RPMI8226 (cell line): ENCODE measurements at places on chromosomes 11 and 22.

DNA sequence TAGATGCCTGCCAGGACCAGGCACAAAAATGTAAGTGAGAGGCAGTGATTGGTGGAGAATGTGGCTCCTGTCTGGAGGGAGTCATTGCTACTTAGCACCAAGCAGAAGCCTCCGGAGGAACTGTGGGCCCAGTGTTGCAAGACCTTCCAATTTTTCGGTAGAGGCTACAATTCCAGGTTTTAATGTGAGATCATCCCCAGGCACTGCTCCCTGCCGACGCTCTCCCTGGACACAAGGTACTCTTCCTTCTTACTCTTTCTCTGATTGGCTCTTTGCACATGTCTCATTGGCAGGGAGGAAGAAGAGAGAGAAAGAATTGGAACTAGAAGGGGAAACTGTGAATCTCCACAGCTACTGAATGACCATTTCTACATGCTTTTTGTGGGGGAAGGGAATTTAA is 53.7 kb upstream of the EP300 start:
- no peak for DNase-seq

DNA sequence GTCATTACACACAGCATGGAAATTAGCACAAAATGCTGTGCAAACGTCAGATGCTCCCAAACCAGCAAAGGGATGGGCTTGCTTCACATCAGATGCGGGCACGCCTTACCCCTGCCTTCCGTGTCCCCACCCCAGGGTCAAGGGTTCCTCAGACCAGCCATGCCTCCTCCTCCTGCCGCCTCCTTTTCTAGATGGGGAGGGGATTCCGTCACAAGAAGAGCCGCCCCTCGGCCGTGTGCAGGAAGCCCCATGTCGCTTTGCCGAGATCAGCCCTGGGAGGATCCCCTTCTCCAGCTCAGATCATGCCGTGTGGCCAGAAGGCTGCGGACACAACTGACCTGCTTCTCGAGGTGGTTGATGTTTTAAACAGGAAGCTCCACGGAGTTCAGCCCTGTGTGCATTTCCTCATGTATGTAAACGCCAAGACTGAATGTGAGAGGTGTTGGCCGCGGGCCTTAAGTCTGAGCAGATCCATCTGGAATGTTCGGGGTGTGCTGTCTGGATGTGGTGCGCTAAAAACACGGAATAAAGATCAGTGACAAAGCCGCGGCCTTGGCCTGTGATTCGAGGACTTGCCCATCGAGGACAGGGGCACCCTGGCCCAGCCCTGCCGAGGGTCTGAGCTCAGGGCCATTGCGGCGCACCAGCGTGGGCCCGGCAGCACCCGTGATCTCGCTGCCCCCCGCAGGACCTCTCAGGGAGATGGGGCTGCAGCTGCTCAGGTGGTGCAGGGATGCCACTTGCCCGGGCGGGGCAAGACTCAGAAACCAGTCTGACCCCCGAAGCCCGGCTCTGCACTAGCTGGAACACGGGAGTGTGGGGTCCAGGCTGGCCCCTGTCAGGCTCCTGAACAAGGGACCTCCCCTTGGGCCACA is 412.9 kb downstream of the TBC1D22A start:
- DNase-seq: no peak

DNA sequence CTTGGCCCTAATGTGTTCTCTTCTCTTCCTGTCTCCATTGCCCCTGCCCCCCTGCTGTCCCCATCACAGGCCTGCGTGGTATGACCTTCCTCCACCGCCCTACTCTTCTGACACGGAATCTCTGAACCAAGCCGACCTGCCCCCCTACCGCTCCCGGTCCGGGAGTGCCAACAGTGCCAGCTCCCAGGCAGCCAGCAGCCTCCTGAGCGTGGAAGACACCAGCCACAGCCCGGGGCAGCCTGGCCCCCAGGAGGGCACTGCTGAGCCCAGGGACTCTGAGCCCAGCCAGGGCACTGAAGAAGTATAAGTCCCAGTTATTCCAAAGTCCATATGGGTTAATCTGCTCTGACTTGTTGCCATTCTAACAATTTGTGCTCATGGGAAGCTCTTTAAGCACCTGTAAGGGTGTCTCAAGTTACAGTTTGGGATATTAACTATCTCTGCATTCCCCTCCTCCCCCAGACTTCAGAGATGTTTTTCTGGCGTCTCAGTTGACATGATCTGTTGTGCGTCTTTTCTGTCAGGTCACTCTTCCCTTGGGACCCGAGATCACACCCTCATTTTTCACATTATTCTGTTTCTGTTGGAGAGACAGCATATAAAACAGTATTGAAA is 60.0 kb downstream of the COMMD9 start:
- DNase-seq: no peak

GRCh38 chr11:91926965-91927364 is 297.7 kb upstream of the FAT3 start:
- no peak for DNase-seq

DNA sequence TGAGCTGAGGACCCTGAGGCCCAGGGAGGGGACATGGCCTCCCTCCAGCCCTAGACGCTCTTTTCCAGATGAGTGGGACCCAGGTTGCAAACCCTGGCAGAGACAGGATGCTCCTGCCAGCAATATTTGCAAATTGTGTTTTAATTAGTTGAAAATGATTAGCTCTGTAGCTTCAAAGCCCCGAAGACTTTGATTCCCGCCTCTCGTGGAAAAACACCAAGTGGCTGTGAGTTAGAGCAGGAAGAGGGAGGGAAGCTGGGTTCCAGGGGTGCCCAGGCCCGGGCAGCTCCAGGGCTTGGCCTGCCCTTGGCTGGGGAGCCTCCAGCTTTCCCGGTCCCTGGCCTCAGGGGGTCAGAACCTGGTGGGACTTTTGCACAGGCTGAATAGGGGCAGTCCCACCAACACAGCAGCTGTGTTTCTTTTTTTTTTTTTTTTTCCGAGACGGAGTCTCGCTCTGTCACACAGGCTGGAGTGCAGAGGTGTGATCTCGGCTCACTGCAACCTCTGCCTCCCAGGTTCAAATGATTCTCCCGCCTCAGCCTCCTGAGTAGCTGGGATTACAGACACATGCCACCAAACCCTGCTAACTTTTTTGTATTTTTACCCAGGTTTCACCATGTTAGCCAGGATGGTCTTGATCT is 101.6 kb upstream of the RTL6 start:
- DNase-seq: no peak

- no peak for DNase-seq
Measured at GRCh38 chr11:104522650-104523049, 358.7 kb upstream of the PDGFD start.

DNA sequence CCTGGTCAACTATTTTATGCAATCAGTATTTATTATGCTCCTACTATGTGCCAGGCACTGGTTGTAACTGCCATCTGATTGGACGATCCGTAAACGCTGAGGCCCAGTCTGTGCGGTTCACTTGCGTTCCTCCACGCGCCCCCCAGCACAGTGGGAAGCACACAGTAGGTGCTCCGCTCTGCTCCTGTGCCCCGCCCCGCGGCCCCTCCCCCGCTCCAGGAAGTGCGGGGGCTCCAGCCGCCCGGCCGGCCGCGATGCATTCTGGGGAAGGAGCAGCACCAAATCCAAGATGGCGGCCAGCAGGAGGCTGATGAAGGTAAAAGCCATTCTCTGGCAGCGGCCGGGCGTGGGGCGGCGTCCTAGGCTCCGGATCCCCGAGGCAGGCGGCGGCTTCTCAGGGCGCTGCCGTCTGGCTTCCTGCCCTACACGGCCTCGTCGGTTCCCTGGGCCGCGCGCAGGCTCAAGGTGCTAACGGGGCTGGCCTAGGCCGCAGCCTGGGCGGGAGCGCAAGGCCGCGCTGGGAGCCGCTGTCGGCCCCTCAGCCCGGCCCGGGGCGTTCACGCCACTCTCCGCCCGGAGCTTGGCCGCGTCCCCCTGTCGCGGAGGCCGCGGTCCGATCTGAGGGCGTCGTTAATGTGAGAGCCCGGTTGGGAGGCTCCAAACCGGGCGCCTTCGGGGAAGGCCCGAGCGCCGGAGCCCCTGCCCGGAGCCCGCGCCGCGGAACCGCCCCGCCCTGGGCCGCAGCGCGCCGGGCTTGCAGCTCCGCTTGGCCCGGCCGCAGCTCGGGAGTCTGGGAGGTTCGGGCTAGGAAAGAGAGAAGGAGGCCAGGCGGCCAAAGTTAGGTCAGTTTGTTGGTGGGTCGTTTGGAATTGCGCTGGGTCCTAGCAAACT is at the start of gene UBE2L3:
Gene UBE2L3, plus strand, starts transcription at position 259 of the 891 bp plus-strand sequence. Its CDS starts 31 bp downstream, at position 290.
- DNase-seq: peak; percentile 62

GRCh38 chr11:28627690-28628255 is 519.6 kb downstream of the METTL15 start:
- DNase-seq: no peak

- DNase-seq: no peak
Measured at GRCh38 chr11:35046681-35047080, 92.3 kb upstream of the CD44 start.

DNA sequence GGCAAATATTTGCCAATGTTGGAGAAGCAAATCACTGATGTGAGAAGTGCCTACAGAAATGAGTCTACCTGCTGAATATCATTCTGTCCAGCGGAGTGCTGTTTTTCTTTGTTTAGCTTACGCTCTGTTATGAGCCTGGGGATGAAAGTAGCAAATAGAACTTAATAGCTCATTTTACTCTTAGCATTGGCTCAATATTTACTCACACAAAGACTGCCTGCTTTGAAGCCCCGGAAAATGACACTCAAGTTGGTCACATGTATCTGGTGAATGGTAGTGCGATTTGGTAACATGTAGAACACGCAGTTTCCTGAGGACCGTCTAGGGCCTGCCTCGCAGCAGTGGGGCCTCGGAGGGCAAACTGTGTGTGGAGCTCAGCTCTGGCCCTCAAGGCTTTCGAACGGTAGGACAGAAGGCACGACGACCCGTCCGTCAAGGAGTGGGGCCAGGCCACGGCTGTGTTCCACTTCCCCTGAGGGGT is 38.9 kb downstream of the TBC1D22A start:
- no peak for DNase-seq

DNA sequence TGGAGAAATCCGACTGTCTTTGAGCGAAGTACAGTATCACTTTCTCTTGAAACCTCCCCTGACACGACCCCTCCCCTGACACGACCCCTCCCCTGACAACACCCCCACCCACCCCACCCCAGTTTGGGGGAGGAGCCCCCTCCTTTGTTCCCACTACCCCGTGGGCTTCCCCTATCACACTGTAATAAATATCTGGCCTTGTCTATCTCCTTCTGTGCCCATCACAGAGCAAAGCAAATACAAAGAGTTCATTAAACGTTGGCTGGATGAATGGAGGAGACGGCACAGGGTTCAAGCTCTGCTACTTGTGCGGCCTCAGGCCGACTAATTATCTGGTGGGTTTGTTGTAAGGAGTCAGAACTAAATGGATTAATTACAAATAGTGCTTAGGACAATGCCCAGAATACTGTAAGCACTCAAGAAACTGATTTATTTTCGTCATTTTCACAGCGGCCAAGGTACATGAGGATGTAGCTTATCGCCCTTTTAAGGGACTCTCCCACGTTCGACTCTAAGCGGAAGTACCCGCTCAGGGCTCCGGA is 628 bp upstream of the GGA1 start:
- DNase-seq: no peak

DNA sequence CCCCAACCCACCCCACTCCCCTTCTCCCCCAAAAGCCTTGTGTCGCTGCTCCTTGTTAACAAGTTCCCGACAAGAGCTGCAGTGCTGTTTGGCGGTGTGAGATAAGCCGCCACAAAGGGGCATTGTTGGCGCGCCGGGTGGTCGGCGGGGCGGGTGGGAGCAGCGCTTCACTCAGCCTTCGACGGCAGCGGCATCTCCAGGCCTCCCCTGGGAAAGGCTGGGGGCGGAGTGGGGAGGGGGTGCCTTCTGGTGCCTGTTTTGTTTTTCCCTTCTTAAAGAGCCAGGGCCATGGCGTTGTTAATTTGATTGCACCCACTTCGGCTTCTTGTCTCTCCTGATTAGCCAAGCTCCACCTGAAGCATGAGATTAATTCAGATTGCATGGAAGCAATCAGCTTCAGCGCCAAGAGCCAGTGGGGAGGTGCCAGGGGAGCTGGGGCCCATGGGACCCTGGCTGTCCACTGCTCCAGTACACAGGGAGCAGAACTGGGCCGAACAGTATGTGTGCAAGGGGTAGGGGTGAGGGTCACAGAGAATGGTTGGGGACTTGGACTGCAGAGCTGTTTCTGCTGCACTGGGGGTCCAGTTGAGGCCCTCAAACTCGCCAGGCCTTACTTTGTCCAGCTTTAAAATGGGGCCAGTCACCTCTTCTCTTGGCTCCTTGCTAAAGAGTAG is 165.1 kb downstream of the CEP164 start:
- DNase-seq: no peak

DNA sequence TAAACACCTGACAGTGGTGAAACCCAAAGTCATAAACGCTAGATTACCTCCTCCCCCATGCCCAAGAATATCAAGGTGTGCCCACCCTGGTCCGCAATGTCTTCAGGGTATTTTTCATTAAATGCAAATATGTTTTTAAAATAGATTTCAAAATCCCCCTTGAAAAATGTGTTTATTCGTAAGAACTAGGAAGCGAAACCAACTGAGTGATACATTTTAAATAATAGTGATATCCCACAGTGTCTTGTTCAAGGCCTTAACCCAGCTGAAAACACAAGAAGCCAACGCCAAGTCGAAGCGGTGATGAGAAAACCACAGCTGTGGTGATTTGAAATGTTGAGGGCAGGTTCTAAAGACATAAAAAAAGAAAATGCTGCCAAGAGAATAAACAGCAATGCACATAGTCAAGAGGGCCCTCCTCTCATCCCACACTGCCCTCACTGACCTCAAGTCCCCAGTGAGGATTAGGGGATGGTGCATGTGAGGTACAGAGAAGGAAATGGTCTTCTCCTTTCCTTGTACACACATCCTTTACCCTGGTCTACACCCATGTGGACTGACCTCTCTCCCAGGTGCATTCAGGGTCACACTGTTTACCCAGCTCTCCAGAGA is 25.5 kb downstream of the KCNJ1 start:
- DNase-seq: no peak

- DNase-seq: no peak
Measured at GRCh38 chr11:13862845-13863392, 99.6 kb upstream of the SPON1 start.

- no peak for DNase-seq
Measured at GRCh38 chr11:83666149-83666548, 380.0 kb upstream of the CCDC90B start.

DNA sequence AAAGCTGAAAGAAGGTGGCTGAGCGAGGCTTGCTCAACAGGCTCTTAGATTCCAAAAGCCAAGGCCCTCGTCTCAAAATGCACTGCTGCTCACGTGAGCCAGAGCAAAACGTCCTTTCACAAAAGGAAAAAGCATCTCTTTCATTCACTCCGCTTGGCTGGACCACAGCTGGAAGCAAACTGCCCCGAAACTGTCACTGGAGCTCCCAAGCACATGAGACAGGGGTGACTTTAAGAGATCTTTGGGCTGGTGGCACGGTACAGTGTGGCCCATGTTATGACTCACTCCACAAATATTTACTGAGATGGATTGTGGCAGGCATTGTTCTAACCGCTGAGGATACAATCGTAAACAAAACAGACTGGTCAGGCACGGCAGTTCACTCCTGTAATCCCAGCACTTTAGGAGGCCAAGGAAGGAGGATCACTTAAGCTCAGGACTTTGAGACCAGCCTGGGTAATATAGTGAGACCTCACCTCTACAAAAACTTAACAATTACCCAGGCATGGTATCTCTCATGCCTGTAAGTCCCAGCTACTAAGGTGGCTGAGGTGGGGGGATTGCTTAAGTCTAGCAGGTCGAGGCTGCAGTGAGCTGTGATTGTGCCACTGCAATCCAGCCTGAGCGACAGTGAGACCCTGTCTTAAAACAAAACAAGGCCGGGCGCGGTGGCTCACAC is 3.6 kb downstream of the PLA2G6 start:
- no peak for DNase-seq

- no peak for DNase-seq
Measured at GRCh38 chr11:123509737-123510578, 79.9 kb downstream of the GRAMD1B start.
